ENCODE measurements at places on chromosomes 1 and 21.

- no peak for DNase-seq
Observed at GRCh38 chr1:181179987-181180365, 91.5 kb downstream of the IER5 start.

GRCh38 chr1:159077120-159077961 lies 775 bp upstream of the AIM2 start:
- no peak for DNase-seq

DNA sequence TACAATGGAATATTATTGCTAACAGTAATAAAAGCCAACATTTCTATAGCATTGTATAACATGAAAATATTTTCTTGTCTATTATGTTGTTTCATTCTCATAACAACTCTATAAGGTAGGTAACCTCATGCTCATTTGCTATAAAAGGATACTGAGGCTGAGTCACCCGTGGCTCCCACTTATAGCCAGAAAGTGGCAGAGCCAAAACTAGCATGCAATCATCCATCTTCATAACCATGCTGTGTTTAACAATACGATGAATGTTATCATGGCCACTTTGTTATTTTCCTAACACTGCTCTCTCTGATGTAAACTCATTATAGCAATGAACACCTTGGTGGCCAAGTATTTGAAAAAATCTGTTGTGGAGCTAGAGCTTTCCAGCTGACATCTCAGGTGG lies 80.8 kb upstream of the JUN start:
- DNase-seq, result no peak

- DNase-seq, result no peak
Observed at GRCh38 chr1:16162163-16162822, 6.4 kb upstream of the EPHA2 start.

GRCh38 chr1:224368409-224368808 lies 11.7 kb downstream of the CNIH4 start:
- DNase-seq, result no peak

- DNase-seq, result peak; percentile 26
Observed at GRCh38 chr1:163650624-163651023, 328.9 kb downstream of the NUF2 start.

GRCh38 chr1:77846966-77847365 lies 41.5 kb upstream of the NEXN start:
- DNase-seq, result no peak

DNA sequence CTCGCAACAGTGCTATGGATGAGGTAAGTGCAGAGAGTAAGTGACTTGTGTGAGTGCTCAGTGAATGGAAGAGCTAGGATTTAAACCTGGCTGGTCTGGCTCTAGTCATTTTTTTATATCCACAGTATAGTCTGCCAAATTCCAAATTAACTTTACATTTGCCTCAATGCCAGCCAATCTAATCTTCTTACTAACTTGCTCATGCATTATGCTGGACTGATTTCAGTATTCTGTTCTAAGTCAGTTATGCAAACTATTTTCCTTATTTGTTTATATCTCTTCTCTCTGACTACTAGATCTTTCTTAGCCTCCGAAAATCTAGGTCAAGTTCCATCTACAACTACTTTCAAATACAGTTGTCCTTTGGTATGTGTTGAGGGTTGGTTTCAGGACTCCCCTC lies 133.3 kb downstream of the XPR1 start:
- DNase-seq, result no peak

Measured in NCI-H1694 treated with DMSO at 0.1 percent for 48 hours (cell line).